ENCODE measurements at places on chromosomes 5 and 9. TPM values are rescaled to one million over a fixed set of nuclear protein-coding genes. Genes with fewer than 3 reads are reported as not detected.

DNA sequence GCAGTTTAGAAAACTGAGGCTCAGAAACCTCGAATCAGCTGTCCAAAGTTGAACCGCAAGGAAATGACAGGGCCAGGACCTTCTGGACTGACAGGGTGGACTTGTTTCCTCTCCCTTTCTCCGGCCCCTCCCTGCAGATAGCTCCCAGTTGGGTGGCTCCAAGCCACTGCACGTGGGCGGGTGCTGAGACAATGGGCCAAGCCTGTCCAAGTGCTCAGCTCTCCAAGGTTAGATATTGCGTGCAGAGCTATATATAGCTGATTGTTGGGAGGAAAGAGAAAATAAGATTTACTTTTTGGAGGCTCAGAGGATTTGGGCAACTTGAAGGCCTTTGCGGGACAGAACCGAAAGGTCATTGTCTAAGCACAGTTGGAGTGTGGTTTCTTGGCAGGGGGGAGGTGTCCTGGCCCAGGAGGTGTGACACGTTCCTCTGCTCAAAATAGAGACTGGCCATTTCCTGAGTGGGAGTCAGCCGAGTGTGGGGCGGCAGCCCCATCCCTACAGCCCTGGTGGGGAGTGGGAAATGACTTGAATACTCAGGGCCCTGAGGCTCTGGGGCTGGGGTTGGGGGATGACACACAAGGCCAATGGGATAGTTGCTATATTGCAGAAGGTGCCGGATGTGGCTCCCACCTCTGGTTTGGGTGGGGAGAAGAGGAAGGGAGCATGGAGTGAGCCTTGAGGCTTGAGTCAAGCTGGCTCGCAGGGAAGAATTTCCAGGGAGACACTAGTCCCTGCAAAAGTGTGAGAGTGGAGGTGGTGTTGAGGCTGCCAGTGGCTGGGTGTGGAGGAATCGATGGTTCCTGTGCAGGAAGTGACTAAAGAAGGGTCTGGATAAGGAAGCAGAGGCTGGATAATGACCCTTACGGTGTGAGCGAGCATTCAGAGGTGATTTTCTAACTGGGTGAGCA lies 44.4 kb upstream of the SMAD5 start:
- no peak for DNase-seq

- no peak for DNase-seq
Observed at GRCh38 chr5:113804943-113805342, 291.4 kb downstream of the YTHDC2 start.

GRCh38 chr9:30732060-30732459 lies 1652.4 kb upstream of the ACO1 start:
- no peak for DNase-seq

EFNA5 gene
- not detected for total RNA-seq

GRCh38 chr5:133297293-133297692 lies 245.5 kb downstream of the HSPA4 start:
- no peak for DNase-seq

DNA sequence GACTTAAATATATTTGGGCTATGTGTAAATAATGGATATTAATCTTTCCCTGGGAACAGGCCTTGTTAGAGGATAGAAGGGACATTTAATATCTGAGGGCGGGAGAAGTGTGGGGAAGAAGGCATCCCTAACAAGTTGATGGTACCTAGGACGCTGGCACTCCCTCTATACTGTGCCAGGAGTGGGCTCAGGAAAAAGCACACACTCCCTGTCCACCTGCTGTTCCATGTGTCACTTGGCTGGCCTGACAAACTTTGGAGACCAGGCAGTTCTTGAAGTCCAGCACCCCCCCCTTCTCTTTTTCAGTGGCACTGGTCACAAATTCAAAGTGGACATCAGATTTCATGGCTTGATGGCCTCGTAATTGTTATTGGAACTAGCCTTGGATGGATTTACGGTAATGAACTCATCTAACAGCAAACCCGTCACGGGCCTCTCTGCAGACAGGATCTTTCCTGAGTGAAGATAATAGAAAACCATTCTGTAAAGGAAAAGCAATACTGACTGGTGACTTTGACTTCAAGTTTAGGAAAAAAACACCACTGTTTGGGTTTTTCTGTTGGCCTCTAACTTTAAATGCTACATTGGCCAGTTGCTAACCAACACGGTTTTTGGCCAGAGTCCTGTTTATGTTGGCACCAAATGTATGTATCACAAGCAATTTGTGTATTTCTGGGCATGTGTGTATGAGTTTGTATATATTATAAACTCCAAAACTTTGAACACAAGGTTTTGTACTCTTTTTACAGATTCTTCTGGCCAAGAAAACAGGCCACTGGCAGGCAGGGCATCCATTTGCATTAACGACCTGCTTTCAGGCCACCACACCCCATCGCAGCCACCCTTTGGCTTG lies 552.6 kb downstream of the CCDC171 start:
- DNase-seq = no peak

CENPP gene
- 2.8 TPM for total RNA-seq

GRCh38 chr9:114482593-114482992 lies 22.7 kb downstream of the WHRN start:
- no peak for DNase-seq

IFT74 gene
- 6.3 TPM for total RNA-seq

ANAPC2 gene
- total RNA-seq = 166 TPM

DNA sequence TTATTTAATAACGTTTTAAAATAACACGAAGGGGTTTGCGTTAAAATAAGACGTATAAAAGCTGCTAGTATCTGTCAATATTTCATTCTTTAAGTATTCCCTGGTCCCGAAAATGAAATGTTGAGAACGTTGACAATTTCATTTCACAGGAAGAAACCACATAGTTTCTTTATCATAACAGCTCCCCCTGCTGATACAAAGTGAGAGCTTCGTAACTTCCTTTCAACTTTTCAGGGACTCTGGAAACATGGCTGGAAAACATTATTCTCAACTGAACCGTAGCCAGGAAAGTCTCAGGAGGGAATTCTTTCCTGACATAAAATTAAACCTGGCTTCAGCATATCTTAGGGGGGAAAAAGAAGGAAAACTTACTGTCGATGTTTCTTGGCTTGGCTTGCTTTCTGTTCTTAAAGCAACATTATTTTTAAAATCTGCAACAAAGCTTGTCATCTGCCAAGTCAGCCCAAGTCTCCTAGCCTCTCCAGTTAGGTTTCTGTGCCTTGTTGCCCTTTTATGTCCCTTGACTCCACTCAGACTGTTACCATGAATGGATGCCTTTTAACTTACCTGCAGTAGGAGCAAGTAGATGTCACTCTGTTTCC lies 122.9 kb upstream of the DAB2 start:
- DNase-seq = no peak

Measured in CD8-positive, alpha-beta T cell (primary cell).